ENCODE measurements at places on chromosomes 13 and 19.

DNA sequence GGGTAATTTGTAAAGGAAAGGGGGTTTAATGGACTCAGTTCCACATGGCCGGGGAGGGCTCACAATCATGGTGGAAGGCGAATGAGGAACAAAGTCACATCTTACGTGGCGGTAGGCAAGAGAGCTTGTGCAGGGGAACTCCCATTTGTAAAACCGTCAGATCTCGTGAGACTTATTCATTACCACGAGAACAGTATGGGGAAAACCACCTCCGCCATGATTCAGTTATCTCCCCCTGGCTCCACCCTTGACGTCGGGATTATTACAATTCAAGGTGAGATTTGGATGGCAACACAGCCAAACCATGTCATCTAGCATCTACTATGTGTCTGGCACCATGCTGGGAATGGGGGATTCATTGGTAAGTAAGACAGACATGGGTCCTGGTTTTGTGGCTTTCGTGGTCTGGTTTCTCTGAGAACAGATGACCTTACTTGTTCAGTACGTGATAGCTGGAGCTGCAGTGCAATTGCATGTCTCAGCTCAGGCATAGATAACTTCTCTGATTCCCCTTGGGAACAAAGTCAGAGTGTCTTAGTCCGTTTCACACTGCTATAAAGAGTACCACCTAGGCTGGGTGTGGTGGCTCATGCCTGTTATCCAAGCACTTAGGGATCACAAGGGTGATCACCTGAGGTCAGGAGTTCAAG lies 8.3 kb downstream of the ZNF554 start:
- no peak for DNase-seq

DNA sequence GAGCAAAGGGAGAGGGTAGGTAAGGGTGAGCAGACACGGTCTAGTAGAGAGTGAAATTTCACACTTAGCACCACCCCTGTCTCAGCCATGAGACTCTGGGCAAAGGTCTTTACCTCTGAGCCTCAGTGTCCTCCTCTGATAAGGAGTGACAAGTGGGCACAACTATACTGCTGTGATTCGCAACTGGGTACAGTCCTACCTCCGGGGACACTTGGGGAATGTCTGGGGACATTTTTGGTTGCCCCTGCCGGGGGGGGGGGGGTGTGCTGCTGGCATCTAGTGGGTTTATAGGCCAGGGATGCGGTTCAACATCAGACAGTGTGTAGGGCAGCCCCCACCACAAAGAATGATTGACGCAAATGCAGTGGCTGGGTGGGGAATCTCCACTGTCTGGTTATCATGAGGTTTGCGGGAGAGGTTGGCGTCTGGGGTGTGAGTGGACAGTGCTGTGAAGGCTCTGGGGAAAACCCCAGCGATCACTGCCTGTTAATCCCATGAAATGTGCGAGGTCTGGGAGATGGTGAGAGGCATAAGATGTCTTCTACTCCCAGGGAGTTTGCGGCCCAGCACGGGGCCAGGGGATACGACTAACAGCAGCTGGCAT lies 4.3 kb downstream of the NACC1 start:
- peak; percentile 56 for DNase-seq

- no peak for DNase-seq
These were observed 21.9 kb upstream of the WTIP start for GRCh38 chr19:34459614-34460013.

DNA sequence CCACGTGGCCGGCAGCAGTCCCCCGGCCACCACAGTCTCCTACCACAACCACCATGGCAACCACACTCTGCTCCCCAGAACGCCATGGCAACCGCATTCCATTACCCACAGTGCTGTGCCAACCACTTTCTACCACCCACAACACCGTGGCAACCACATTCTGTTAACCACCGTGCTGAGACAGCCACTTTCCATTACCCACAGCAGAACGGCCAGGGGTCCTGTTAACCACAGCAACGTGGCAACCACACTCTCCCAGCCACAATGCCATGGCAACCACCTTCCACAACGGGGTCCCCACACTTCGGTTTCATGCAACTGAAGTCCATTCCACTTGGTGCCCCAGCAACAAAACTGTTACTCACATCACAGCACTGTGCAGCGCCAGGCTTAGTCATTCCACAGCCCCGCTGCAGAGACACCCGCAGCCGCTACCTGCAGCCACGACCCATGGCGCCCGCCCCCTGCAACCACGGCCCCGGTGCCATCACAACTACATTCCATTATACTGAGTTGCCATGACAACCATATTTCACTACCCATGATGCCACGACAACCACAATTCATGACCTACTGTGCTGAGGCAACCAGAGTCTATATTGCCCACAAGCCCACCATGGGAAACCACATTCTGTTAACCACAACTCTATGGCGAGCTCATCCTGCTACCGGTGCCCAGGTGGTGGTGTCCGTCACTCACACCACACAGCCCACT lies 10.0 kb downstream of the DPF1 start:
- DNase-seq: no peak

DNA sequence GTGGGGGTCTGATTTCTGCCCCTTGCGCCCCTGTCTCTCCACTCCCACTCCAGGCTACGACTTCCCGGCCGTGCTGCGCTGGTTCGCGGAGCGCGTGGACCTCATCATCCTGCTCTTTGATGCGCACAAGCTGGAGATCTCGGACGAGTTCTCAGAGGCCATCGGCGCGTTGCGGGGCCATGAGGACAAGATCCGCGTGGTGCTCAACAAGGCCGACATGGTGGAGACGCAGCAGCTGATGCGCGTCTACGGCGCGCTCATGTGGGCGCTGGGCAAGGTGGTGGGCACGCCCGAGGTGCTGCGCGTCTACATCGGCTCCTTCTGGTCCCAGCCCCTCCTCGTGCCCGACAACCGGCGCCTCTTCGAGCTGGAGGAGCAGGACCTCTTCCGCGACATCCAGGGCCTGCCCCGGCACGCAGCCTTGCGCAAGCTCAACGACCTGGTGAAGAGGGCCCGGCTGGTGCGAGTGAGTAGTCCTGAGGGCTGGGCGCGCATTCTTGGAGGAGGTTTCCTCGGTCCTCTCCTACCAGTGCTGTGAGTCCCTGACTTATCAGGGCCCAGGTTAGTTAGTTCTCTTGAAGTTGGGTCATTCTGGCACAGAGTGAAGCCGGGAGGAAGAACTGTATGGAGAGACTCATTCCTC lies 12.7 kb downstream of the EHD2 start:
- DNase-seq: no peak

GRCh38 chr19:41426952-41427646 lies at the start of gene B3GNT8:
TSS of gene B3GNT8 (minus strand) at chr19:41427374. CDS start at chr19:41426778, 596 bp downstream.
- DNase-seq: peak; percentile 88

- no peak for DNase-seq
These were observed 1.4 kb downstream of the CLASRP start for GRCh38 chr19:45040059-45040771.

- no peak for DNase-seq
These were observed 45.4 kb upstream of the GPR183 start for GRCh38 chr13:99352351-99353245.

DNA sequence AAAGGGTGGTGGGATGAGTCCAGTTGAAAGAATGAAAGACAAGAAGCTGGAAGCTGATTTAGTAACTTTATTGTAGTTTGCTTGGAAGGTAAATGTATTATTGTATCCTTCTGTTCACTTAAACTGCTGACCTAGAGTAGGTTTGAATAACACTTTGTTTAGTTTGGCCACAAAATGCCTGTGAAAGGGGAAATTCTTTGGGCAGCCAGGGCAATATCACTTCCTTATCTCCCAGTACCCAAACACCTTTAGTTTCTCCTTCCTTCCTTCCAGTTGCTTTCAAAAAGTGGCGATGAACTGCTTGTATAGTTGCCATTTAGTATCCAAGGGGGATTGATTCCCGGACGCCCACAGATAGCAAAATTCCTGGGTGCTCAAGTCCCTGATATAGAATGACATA lies 120.1 kb downstream of the PAN3 start:
- DNase-seq: no peak

DNA sequence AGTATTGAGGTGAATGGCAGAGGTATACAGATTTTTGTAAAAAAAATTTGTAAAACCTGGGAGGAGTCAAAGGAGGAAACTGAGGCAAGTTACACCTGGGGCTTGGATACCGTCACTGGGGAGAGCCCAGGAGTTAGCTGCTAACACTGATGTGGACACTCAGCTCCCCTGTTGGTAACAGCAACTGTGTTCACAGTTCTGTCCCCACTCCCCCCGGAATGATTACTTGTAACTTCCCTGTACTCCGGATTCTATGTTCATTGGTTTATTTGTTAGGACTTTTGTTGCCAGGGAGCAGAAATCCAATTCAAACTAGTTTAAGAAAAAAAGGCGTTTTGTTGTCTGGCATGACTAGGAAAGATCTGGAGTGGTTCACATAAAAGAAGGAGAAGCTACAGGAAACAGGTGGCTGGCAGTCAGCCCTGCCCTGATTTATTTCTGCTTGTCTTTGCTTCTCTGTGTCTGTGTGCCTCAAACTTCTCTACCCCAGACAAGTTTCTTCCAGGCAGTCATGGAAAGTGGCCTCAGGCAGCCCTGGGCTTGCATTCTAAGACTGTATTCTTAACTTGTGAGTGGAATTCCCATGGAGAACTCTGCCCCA lies 2.3 kb upstream of the GPR12 start:
- no peak for DNase-seq

DNA sequence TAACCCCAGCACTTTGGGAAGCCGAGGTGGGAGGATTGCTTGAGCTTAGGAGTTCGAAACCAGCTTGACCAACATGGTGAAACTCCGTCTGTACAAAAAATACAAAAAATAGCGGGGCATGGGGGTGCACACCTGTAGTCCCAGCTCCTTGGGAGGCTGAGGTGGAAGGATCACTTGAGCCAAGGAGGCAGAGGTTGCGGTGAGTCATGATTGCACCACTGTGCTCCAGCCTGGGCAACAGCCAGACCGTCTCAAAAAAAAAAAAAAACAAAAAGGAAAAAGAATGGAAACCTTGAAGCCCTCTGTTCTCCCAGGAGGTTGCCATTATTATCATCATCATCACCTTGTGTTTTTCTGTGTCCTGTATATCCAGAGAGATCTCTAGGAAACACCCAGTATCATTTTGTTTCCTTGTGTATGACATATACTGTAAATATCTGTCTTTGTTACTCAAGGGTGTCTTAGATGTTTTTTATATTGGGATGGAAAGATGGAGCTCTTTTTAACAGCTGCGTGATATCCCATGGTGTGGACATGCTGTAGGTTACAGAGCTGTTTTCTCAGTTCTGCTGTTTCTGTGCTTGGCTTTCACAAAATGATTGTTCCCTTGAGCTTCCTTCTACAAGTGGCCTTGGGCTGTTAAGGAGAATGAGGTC lies 11.8 kb downstream of the CHAF1A start:
- DNase-seq: no peak

- DNase-seq: no peak
These were observed 6.8 kb downstream of the RASA3 start for GRCh38 chr13:114125589-114125988.

DNA sequence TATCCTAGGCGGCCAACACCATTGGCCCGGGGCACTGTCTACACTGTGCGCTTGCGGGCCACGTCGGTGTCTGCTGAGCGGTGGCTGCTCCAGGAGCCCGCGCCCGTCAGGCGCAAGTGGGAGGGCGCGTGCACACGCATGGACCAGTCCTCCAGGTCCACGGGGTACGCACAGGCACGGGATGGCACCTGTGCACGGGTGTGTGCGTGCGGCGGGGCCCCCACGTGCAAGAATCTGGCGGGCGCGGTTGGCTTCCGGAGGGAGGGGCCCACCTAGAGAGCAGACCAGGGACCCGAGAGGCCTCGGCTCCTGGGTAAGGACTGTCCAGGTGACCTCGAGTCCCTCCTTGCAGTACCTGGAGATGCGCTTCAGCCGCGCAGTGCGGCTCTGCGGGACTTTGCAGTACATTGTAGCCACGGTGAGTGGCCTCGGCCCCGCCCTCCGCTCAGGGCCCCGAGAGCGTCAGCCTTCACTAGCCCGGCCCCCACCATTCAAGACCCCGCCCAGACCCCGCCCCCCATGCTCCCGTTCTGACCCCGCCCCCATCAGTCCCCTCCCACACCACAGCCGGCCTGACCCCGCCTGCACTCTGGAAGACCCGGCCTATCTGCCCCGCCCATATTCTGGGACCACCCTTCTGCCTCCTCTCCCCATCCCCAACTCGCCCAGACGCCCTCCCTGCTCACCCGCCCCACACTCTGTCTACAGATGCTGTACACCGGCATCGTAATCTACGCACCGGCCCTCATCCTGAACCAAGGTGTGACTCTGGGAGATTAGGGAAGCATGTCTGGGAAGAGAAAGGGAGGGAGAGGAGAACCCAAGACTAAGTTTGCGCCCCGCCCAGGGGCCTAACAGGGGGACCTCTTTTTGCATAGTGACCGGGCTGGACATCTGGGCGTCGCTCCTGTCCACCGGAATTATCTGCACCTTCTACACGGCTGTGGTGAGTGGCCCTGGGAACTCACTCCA lies 2.3 kb downstream of the SLC5A5 start:
- peak; percentile 30 for DNase-seq

DNA sequence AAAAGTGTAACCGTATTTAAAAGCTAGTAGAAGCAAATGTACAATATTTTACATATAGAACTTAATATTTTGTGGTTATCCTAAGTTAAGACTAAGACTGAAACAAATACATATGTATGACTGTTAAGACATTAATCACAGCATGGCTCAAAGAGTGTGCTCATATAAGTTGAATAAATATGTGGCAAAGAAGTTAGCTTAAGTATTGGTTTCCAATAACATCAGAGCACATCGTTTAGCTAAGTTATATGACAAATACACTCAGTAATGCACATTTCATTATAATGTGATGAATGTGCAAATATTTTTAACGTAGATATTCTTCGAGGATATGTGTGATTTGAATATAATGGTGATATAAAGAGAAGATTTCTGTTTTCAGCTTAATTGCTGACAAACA lies 253.8 kb downstream of the SLITRK5 start:
- DNase-seq: no peak

DNA sequence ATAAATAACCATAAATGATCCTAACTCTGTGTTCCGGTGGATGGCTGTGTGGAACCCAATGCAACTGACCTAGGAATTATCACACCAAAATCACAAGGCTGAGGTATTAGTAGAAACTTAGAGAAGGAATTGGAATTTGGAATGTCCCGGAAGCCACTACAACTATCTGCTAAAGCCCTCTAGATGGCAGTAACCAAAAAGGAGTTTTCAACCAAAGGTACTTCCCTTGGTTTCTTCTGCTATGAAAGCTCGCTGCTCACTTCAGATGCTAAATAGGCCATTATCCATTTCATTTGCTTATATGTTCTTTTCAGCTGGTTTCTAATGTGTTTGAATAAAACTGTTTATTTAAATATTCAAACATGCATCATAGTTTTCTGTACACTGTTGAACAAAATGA lies 1589.1 kb upstream of the SPRY2 start:
- no peak for DNase-seq

DNA sequence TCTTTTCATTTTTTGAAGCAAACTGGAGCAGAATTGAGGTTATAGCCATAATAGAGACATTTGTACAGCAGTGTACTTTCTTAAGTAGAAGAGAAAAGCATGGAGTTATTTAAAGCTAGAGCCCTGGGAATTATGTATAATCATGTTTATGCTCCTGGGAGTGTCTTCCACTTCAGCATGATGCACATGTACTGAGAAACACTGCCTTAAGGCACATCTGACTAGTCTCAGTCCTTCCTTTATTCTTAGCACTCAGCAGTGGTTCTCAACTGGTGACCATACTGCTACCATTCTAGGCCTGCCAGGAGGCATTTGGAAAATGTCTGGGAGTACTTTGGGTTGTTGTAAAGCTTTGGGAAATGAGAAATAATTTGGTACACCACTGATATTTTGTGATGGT lies 45.8 kb downstream of the VWA8 start:
- DNase-seq: no peak

All from WERI-Rb-1 (cell line).